GM04503 (cell line): ENCODE measurements at places on chromosomes 4 and X.
A peak's percentile ranks its signal among the peaks of the same experiment; 100 is the strongest.

- DNase-seq = no peak
Observed at GRCh38 chr4:5757536-5757935, 46.5 kb downstream of the EVC start.

DNA sequence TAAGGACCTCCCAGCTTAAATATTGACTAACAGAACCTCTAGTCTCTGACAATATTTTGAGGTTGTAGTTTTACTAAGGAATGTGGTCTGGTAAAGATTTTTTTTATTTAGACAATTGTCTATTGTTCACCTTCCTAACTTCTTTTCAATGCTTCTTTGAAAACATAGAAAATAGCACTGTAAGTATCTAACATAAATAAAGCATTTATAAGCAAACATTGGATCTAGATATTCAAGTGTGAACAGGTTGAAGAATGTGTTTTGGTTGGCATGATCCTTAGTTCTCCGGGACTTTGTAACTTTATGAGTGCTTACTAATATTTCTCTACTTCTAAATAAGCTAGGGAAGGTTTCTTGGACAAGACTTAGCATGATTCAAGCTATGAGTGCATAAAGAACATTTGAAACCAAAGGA is 285.4 kb upstream of the ARSJ start:
- DNase-seq = peak; percentile 52

- DNase-seq = no peak
Observed at GRCh38 chrX:86148024-86148511, at the start of gene DACH2. DACH2 (plus strand) TSS chrX:86148451.

DNA sequence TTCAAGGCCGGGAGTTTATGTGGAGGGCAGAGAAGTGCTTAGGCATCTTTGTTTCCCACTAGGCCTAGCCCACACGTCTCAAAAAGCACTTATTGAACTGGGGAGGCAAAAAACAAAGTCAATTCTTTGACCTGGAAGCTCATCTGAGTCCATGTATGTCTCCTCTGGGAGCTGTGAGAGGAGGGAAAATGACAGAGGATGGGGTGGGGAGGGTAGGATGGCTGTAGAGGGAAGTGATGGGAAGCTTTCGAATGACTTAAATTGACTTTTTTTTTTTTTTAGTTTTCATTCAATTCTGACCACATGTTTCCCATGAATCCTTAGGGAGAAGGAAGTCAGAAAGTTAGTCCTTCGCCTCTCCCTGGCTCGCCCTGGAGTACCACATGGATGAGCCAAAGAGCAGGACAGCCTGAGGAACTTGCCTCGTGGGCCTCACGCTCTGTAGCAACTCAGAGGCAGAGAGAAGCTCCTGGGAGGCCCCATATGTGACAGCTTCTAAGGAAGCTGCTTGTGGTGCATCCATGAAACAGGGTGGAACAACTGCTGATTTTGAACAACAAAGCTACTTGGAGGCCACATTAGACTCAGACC is 45.0 kb downstream of the NHSL2 start:
- DNase-seq = no peak

GRCh38 chr4:181677621-181678020 is 565.6 kb upstream of the TENM3 start:
- no peak for DNase-seq

GRCh38 chr4:36399762-36400353 is 118.4 kb downstream of the DTHD1 start:
- no peak for DNase-seq

DNA sequence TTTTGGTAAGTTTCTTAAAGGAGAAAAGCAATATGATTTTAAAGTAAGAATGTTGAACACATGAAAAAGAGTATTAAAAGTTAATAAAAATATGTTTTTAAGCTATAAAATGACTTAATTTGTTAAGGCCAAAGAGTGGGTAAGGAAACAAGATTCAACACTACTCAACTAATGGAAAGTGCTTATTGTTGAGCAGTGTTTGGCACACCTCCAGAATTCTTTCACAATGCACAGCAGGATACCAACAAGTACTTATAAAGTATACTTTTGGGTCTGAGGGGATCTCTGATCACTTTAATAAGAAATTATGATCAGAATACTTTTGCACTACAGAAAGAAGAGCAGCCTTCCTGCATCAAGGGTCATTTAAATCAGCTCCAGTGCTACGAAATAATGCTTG is 5.9 kb downstream of the LAMP2 start:
- no peak for DNase-seq

DNA sequence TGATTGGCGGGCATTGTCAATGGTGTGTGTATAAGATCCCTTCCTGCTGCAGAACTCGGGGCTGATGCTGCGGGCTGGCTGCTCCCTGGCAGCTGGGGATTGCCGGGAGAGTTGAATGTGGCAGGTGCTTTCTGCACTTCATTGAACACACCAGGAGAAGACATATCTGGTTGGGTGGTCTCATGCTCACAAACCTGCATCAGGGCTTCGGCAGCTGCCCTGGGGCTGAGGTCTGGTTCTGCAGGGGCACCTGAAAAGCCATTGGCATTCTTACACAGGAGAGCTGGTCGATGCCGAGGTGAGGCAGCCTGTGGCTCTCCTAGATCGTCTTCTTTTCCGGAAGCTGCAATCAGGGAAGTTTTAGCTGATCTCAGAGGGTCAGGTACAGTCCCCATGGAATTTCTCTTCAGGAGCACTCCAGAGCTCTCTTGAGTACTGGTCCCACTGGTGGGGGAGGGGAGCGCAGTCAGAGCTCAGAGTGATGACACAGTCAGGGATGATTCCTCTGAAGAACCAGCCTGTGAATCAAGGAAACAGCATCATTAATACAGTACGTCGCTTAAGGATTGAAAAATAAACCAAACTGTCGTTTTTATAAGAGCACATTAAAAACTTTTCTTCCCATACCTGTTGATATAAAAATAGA is 57.8 kb downstream of the GPRIN3 start:
- no peak for DNase-seq

GRCh38 chr4:14023036-14023435 is 395.5 kb upstream of the BOD1L1 start:
- no peak for DNase-seq

- DNase-seq = no peak
Observed at GRCh38 chr4:91436556-91436955, 867.2 kb upstream of the GRID2 start.
